Inflammatory macrophage treated with lipopolysaccharide for 4 hours (primary cell): ENCODE measurements at places on chromosomes 3 and 15.

DNA sequence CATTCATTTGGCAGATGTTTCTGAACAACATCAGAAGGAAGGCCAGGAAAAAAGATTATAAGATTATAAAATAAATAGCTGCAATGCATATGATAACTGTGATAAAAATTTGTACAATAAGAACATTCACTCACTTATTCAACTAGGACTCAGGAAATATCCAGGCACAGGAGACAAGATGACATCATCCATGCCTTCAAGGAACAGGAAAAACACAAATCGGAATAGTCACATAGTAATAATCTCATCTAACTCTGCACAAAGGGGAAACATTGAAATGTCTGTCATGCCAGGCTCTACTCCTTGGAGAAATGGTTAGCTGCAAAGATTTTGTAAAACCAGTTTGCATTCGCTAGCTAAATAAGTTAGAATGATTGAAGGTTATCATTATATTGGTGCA, 233.5 kb upstream of the AGTR1 start:
- DNase-seq: no peak

DNA sequence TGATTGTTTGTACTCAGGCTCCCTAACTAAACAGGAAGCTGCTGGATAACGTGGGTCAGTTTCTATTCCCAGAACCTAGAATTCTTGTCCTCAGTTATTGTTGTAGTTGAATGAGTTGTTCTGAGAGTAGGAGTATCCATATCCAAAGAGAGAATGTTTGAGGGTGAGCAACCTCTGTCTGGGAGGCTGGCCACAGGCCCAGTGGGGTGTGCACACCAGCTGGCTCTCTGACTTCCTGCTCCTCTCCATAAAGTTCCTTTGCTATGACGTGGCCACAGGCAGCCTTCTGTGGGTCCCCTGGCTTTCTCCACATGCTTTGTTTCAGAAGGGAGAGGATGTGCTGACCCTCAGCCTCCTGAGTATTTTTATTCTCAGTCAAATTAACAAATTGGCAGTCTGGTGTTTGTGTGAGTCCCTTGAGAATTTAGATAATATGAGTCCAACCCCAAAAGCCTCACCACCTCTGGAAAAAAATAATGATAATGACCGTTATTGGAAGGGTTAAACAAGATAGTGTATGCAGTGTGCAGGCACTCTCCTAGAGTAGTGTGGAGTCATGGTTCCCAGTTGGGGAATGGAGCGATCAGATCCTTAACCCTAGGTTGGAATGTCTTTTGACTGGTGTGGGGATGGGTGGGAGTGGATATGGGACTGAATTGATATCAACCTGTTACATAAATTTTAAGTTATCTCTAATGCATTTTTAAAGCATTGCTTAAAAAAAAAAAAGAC, 47.6 kb upstream of the MED12L start:
- no peak for DNase-seq

GRCh38 chr3:38267662-38268061, 2.0 kb downstream of the SLC22A13 start:
- no peak for DNase-seq

GRCh38 chr3:16320711-16321110, 55.7 kb downstream of the OXNAD1 start:
- peak; percentile 33 for DNase-seq

DNA sequence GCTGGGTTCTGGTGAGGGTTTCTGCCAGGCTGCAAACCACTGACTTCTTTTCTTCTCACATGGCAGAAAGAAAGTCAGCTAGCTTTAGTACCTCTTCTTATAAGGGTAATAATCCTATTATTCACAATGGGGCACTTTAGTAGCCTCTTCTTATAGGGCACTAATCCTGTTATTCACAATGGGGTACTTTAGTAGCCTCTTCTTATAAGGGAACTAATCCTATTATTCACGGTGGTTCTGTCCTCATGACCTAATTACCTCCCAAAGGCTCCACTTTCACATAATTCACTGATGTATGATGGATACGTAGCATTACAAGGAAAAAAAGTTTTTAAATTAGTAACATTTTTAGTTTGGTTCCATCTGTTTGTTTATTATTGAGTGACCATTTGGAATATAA, 671.3 kb downstream of the NSUN3 start:
- no peak for DNase-seq

- DNase-seq: no peak
Observed at GRCh38 chr3:56942523-56942922, 117.9 kb upstream of the SPATA12 start.

GRCh38 chr3:17432236-17432635, 310.2 kb downstream of the TBC1D5 start:
- DNase-seq: no peak
